Inflammatory macrophage (primary cell): ENCODE measurements at places on chromosomes 13 and 19.
A peak's percentile ranks its signal among the peaks of the same experiment; 100 is the strongest.

DNA sequence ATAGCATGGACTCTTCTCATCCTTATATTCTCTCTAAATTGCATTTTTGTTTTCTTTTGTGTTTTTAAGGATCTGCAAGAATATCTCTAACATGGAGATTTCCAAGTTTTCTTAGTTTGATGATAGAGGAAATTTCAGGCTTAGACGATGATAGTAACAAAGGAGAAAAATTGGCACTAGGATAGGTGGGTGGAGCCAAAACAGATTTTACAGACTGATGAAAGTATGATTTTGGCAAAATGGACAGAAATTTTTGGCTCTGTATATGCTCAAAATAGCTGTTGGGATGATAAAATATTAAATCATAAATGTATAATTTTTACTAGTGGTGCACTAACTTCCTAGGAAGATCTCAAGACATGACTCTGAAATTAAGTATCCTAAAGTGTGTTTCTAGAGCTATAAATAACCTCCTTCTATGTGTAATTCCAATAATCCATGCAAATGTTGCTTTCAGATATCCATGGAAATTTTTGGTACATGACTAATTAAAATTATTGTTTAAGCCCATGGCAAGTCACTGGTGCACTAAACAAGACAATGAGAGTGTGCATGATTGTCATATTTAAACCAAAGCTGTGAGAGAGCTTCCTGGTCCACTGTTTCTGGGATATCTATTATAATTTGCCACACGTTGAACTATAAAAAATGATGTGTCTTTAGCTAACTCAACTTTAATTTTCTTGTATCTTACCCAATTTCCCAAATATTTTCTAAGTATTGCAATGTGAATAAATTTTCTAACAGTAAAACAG is 55.8 kb upstream of the NBEA start:
- DNase-seq = no peak

GRCh38 chr19:35484252-35485036 is 5.8 kb downstream of the KRTDAP start:
- DNase-seq = no peak

GRCh38 chr19:45170146-45171106 is 7.6 kb downstream of the TRAPPC6A start:
- no peak for DNase-seq

- no peak for DNase-seq
These were observed 8.2 kb upstream of the INAFM1 start for GRCh38 chr19:47266401-47266941.

- no peak for DNase-seq
These were observed 10.1 kb upstream of the C2CD4C start for GRCh38 chr19:418761-419671.

DNA sequence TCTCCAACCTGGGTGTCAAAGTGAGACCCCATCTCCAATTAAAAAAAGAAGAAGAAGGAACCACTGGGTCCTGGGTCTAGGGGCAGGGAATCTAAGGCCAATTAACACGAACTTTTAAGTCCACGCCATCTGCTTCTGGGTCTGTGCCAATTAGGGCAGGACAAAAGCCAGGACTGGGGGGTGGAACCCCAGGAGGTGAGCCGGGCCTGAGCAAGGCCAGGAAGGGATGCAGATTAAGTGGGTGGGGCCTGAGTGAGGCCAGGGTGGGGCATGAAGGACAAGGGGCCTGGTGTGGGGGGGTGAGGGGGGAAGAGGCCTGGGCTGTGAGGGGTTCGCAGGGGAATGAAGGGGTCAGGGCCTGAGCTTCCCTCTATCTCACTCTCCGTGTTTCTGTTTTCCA is 26.3 kb upstream of the ZNF83 start:
- no peak for DNase-seq

DNA sequence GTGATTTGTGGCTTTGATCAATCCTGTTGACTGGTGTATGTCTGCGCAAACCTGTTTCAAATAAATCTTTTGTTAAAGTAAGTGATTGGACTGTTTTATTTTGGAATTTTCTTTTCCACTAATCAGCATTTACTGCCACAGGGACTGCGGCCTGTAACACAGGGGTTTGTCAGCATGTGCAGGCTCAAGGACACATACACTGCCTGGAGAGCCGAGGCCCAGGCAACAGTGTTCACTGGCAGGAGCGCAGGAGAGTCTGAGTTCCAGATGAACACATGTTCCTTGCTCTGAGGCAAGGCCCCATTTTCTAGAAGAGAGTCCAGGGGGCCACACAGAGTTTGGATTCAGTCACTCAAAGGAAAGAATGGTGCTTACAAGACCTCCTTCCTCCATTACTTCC is 26.0 kb downstream of the SHISA2 start:
- no peak for DNase-seq

- no peak for DNase-seq
These were observed 132.8 kb upstream of the SPRY2 start for GRCh38 chr13:80473695-80474094.

- DNase-seq = no peak
These were observed 14.7 kb upstream of the PARP4 start for GRCh38 chr13:24527266-24527775.

GRCh38 chr13:104318121-104318520 is 1251.9 kb upstream of the SLC10A2 start:
- DNase-seq = no peak

- peak; percentile 35 for DNase-seq
These were observed 250.3 kb upstream of the ATXN8OS start for GRCh38 chr13:69857183-69857821.

DNA sequence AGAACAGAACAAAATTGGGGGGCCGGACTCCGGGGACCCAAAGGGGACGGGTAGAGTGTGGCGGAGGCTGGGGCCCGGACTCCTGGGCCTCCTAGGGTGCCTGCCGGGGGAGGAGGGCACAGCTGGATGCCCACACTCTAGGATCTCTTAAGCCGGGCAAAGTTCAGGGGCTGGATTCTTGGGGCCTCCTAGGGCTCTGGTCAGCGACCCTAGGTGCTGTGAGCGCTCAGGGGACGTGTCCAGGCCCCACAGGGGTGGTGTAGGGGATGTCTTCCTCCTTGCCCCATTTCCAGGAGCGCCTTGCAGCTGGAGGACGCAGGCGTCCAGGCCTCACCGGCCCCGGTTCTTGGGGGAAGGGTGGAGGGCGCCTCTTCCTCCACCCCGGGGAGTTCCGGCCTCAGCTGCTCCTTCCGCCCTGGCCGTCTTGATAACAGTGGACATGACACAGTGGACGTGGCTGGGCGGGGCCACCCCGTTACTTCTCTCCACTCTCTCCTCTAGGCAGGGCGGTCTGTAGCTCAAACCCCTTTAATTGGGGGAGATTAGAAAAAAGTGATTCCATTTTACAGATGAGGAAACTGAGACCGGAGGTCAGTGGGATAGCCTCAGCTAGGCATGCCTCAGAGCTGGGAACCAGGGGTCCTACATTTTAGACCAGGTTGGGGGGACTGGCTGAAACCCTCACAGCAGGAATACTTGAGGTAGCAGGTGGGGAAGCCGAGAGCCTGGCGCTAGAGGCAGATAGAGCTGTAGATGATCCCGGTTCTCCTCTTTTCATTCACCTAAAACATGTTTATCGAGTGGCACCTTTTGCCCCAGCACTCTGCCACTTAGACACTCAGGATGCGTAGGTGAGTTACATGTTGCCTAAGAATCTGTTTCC is 705 bp downstream of the STXBP2 start:
- peak; percentile 70 for DNase-seq

GRCh38 chr19:58397533-58398037 is 2.1 kb downstream of the RNF225 start:
- no peak for DNase-seq

GRCh38 chr19:47309038-47309437 is 623 bp upstream of the C5AR1 start:
- no peak for DNase-seq

DNA sequence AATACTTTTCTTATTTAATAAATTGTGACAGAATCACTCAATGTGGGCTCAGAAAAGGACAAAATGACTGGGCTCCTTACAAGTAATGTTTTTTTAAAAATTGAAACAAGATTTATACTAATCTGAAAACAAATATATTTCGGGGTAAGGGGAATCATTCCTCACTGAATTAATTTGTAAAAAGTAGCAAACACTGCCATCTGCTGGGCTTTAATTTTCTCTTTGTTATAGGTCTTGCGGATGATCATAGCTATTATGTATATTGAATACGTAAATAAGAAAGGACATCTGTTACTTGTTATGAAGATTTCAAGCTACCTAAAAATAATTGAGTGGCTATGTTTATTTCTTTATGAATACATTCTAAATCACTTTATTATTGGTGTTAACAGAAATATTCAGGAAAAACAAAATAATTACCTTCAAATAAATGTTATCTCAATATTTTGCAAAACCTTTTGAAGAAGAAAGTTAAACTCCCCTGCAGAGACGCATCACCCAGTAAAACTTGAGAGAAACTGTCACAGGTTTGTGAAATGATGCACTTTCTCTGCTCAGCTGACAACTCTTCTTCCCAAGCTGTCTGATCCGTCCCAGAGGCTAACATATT is 17.8 kb upstream of the ENOX1 start:
- peak; percentile 78 for DNase-seq

DNA sequence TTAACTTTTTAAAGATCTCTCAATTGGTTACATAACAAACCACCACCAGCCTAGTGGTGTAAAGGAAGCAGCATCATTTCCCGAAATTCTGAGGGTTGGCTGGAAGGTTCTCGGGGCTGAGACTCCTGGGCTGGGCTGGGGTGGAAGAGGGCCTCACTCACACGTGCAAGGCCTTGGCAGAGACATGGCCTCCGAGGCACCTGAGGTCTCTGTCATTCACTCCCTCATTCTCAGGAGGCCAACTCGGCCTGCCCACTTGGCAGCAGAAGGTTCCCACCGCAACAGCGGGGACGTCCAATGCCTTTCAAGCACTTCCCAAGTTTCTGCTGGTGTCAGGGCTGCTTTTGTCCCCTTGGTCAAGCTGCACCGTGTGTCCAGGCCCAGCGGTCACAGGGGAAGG is 18.6 kb upstream of the RASA3 start:
- peak; percentile 30 for DNase-seq

- DNase-seq = no peak
These were observed 168.4 kb downstream of the PCDH9 start for GRCh38 chr13:67061750-67062149.

DNA sequence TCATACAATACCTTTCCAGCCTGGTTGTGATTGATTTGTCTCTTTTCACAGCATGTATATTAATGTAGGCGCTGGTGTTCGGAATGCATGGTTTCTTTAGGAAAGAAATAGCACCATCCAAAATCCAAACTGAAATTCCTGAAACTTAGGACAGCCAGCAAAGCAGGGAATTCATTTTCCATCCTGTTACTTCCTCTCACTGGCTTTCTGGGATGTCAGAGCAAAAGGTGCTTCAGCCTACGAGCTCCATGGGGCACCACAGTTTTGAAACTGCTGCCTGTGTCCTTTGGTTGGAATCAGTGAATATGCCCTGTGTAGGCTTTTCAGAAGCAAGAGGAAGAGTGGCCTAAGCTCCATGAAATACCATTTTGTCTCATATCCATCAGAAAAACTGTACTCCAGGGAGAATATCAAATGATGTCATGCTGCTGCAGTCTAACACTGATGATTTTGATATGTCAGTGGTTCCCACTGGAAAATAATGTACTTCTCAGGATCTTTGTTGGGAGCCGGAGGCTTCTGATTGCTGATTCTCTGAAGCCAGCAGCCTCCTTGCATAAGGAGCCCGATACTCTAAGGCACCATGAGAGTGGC is 117.8 kb upstream of the SERP2 start:
- DNase-seq = no peak

DNA sequence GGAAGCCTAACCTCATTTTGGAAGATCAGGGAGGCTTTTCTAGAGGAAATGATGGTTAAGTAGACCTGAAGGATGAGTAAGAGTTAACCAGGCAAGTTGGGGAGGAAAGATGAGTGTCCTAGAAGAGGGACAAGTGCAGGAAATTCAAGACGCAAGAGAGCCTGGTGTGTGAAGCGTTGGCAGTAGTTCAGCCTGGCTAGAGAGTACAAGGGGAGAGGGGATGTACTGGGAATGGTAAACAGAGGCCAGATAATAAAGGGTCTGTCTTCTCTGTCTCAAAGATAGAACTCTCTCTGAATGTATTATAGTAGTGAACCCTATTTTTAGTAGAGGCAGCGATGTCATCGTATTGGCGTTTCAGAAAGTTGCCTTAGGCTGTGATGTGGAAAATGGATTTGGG is 9.7 kb downstream of the DPY19L3 start:
- no peak for DNase-seq

GRCh38 chr13:113369189-113369588 is 5.3 kb upstream of the GRTP1 start:
- DNase-seq = no peak

DNA sequence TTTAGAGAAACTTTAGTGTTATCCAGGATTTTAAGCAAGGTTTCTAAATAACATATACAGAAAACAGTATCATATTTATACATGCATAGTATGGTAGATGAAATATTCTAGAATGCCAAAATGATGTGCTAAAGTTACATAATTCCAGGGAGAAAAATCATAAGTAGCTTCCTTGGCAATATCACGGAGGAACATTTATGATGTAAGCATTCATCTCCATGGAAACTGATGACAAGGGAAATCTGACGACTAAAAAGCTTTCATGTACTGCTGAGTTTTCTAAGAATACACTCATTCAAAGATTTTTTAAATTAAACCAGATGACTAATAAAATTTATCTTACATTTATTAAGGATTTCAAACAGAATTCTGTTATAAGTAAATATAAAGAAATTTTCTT is 4.7 kb downstream of the TEX30 start:
- DNase-seq = no peak
